ENCODE measurements at places on chromosomes 4 and X. TPM values are rescaled to one million over a fixed set of nuclear protein-coding genes. Genes with fewer than 3 reads are reported as not detected.

The FABP2 gene
- total RNA-seq = not detected

The SLITRK4 gene
- 6.0 TPM for total RNA-seq

The SLIT2 gene
- 11.5 TPM for total RNA-seq

The NKRF gene
- total RNA-seq = 9.0 TPM

The RTL3 gene
- total RNA-seq = not detected

The SLC25A14 gene
- 12.5 TPM for total RNA-seq

The FDCSP gene
- 0.50 TPM for total RNA-seq

DNA sequence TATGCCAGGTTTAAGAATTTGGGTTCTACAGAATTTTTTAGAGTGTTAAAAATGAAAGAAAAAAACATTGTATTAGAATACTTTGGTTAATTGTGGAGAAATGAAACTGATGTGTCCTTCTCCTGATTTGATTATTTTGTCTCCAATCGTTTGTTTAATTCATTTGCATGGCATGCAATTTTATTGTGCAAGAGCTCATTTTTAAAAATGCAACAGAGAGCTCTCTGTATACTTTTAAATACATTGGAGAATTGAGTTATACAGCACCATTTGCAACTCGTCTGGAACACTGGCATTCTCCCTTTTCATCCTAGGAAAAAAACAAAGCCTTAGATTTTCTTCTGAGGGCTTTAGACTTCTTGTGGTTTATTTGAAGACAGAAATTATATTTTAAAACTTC lies 689 bp downstream of the EXOC1L start:
- DNase-seq = no peak

DNA sequence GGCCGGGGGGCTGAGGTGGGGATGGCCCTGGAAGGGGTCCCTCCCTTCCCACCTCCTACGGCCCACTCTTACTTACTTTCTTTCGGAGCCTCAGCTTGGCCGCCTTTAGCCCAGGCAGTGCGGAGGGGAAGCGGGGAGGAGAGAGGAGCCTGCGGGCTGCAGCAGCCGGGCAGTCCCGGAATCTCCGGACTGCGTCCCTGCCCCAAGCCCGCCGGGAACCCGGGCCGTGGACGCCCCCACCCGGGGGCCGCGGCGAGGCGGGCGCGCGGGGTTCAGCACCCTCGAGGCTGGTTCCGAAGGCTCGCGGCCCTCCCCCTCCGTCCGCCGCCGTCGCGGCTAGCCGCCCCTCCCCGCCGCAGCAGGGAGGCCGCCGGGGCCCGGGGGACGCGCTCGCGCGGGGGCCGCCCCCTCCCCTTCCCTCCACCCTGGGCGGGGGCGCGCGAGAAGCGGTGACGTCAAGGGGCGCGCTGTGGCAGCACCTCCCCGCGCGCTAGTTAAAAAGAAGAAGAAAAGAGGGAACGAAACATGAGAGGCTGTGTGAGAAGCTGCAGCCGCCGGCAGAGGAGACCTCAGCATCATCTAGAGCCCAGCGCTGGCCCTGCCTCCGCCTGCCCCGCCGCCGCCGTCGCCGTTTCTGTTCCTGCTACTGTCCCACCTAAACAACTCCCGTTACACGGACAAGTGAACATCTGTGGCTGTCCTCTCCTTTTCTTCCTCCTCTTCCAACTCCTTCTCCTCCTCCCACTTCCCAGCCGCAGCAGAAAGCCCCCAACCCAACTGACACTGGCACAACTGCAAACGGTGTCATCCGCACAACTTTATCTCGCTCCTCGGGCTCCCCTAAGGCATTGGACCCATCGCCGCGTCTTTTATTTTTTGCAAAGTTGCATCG lies at the start of gene HHIP:
TSS of gene HHIP (plus strand) at position 526 of the 892 bp plus-strand sequence. CDS start 520 bp downstream, outside the sequence.
- peak; percentile 80 for DNase-seq

- DNase-seq = no peak
Observed at GRCh38 chr4:58957711-58958110, 1847.5 kb upstream of the IGFBP7 start.

DNA sequence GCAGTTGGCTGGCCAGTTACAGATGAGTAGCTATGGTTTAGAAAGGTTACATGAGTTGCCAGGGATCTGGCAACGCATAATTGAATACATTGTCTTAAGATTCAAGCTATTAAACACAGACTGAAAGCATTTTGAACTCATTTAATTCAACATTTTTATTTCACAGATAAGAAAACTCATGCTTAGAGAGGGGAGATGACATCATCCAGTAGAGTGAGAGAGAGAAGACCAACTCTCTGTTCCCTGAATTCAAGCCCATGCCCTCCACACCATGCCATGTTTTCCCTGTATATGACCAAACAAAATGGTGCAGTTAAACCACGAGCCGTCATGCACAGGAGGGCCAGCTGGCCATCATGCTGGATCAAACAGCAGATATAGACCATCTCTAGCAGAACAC lies 22.6 kb downstream of the SNCA start:
- DNase-seq = no peak

DNA sequence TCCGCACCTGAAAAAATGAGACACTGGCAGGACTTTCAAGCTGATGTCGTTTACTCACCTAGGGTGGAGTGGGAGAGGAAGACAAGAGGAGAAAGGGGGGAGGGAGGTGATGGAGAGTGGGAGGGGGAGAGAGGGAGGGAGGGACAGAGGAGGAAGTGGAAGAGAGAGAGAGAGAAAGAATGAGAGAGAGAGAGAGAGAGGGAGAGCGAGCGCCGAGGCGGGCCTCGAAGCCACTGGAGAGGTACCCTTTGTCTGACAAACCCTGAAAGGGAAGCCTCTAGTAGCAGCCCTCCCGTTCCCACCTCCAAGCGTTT lies 296 bp upstream of the ADGRL3 start:
- DNase-seq = no peak

DNA sequence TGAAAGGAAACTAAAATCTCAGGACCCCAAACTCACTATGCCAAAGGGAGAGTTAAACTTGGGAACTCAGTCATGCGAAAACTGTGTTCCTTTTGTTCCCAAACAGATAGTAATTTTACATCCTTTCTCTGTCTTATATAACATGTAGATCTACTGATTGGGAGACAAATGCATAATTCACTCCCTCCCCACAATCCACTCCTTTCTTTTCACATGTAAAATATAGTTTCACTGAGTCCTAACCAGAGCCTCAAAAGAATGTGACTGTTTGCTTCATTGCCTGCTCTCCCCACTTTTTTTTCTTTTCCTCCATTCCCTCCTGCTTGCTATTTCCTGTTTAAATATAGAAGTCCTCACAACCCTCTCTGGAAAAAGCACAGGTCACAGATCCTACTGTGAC lies 699.3 kb upstream of the ADGRL3 start:
- DNase-seq = no peak

GRCh38 chrX:106201502-106202178 lies 33.5 kb downstream of the PWWP3B start:
- DNase-seq = peak; percentile 70

DNA sequence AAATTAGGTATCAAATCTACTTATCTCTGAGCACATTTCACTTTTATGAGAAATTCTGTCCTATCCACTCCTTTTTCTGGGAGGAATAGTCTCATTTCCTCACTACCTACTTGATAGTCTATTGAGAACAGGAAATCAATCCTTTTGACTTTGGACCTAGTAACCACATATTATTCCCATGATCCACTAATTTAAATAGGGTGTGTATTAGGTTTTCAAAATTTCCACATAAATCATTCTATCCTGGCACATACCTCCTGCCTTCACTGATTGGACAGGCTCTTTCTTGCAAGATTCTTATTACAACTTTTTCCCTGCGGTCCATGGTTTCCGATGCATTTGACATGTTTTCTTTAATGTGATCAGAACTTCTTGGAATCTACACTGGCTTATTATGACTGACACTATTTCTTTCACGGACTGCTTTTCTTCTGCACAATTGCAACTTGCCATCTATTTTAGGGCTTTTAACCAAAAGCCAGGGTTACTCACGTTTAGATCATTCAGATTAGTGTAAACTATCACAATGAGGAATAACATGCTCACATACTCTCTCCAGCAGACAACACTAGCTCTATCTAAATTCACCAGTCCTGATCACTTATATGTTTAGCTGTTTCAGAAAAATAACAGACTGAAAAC lies 419.9 kb upstream of the SLIT2 start:
- DNase-seq = no peak

GRCh38 chrX:30939928-30940327 lies 50.9 kb upstream of the TAB3 start:
- DNase-seq = no peak

GRCh38 chr4:101500742-101501141 lies 153.4 kb upstream of the PPP3CA start:
- no peak for DNase-seq

DNA sequence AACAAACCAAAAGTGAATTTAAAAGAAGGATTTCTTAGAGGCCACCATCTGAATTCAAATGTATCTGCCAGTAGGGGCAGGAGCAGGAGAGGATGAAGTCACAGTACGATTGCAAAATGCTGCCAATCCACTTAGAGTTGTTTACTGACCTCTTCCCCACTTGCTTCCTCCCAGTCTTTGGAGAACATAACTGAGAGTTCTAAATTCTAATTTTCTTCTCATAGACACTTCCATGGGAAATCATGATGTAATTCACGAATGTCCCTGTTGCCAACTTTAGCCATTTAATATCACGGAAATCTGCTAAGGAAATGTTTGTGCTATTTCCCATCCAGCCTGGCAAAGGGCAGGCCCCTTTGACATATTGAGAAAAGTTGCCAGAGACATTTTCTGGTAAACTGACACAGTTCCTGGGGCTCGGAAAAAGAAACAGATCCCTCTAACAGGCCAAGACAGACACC lies 33.6 kb upstream of the NOCT start:
- DNase-seq = no peak

DNA sequence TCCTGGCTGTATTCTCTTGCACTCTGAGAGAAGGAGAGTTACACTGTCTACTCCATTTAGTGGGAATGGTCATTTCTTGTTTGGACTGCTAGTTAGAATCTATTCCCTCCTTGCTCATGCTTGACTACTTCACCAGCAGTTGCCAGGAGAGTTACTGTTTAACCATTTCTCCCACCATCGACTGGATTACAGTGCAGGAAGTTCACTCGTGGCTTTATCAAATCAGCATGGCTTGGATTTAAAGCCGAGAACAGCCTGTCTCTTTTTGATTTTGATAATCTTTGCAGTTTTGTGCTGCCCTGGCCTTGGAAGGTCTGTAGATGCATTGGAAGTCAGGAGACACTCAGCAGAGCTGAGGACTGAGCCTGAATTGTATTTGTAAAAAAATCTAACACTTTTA lies 3.2 kb downstream of the GBA3 start:
- DNase-seq = peak; percentile 33

DNA sequence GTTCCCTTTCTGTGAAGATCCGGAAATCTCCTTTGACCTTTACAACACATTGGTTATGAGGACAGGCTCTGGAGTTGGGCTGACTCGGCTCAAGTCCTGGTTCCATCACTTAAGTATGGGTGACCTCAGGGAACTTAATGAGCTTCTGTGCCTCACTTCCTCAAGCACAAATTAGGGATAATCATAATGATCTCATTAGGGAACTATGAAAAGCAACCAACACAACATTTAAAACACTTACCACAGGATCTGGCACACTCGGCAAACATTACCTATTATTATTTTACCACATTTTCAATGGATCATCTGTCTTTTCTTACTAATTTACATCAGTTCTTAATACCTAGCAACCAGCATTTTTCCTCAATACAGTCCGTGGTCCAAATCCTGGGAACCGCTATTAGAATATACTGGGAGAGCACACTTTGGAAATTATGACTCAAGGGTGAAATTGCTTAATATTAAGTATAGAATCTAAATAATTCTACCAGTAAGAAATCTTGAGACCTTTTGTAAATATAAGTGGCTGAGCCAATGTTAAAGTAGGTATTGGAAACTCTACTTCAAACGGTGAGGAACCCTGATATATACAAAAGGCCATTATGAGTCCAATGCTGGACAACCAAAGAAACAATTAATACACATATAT lies 19.6 kb downstream of the ADGRA3 start:
- no peak for DNase-seq

GRCh38 chr4:924107-925096 lies 7.7 kb downstream of the GAK start:
- DNase-seq = peak; percentile 55

- DNase-seq = peak; percentile 19
Observed at GRCh38 chrX:97685753-97686152, 802.0 kb downstream of the RPA4 start.

DNA sequence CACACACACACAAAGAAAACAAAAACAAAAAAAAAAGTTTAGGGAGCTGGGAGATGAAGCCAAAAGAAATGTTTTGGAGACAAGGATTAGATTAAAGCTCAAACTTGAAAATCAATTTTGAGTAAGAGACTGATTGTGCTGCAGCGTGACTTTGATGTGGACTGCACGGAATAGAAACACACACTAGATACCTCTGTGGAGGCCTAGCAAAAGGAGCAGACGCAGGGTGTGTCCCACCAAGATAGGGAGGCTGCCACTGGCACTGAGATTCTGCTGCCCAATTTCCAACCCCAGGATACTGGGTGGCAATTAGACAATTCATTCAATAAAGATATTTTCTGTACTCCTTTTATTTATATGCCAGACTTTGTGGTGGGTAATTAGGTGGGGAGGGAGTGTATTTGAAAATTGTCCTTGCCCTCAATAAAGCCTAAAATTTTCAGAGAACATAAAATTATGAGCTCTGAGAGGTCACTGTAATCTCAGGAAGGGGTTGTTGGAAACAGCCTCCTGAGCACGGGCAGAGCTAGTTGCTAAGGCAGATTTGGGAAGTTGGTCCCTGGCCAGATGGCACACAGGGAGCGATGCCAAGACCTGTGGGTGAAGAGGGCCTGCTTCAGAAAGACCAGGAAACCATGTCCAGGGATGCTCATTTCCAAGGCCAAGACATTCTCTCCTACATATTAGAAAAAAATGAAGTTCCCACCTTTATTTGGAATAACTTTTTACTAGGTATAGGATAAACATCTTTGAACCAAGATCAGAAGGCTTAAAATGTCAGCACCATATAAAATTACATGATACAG lies 1.9 kb upstream of the PPP3CA start:
- DNase-seq = no peak

DNA sequence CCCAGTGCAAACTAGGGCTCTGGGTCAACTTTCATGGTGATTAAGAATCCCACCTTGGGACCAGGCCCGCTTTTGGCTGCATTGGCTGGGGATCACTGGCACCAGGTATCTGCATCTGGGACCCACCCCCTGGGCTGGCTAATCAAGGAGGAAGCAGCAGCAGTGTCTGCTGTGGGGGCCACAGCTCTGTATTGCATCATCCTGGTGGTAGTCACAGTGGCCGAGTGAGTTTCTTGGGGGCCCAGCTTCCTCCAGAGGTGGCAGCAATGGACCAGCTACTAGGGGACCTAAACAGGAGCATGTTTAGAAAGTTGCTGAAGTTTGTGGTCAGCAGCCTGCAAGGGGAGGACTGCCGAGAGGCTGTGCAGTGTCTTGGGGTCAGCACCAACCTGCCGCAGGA lies 15.7 kb downstream of the LNX1 start:
- DNase-seq = no peak

DNA sequence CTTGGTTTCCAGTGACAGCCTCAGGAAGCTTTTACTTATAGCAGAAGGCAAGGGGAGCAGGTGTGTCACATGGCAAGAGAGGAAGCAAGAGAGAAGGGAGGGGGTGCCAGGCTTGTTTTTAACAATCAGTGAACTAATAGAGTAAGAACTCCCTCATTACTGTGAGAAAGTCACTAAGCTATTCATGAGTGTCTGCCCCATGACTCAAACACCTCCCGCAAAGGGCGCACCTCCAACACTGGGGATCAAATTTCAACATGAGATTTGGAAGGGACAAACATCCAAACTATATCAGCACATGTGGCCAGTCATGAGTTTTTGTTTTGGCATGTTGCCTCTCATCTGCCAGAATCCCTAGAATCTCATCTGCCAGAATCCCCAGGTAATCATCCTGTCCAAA lies 183.5 kb upstream of the C1QTNF7 start:
- DNase-seq = no peak
